ENCODE measurements at places on chromosomes 6 and 20. TPM values are rescaled to one million over a fixed set of nuclear protein-coding genes. Genes with fewer than 3 reads are reported as not detected.

The PSORS1C1 gene
- total RNA-seq: 7.7 TPM

The TFAP2C gene
- 13.2 TPM for total RNA-seq

DNA sequence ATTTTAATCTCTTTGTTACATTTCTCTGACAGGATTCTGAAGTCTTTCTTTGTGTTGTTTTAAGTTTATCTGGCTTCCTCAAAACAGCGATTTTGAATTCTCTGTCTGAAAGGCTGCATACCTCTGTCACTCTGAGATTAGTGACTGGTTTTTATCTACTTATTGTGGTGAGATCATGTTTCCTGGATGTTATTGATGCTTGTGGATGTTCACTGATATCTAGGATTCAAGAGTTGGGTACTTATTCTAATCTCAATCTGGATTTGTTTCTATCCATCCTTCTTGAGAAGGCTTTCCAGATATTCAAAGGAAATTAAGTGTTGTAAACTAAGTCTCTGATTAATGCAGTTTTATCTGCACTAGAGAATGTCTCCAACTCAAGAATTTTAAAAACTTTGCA is 1076.1 kb upstream of the ADGRB3 start:
- H3K4me1 ChIP-seq: no peaks in the 10 kb centered on the region
- no peaks in the 10 kb centered on the region for H3K36me3 ChIP-seq
- H3K27ac ChIP-seq: no peak overlapping the region
- H3K27me3 ChIP-seq: no peaks in the 10 kb centered on the region
- no peak overlapping the region for H3K4me3 ChIP-seq

DNA sequence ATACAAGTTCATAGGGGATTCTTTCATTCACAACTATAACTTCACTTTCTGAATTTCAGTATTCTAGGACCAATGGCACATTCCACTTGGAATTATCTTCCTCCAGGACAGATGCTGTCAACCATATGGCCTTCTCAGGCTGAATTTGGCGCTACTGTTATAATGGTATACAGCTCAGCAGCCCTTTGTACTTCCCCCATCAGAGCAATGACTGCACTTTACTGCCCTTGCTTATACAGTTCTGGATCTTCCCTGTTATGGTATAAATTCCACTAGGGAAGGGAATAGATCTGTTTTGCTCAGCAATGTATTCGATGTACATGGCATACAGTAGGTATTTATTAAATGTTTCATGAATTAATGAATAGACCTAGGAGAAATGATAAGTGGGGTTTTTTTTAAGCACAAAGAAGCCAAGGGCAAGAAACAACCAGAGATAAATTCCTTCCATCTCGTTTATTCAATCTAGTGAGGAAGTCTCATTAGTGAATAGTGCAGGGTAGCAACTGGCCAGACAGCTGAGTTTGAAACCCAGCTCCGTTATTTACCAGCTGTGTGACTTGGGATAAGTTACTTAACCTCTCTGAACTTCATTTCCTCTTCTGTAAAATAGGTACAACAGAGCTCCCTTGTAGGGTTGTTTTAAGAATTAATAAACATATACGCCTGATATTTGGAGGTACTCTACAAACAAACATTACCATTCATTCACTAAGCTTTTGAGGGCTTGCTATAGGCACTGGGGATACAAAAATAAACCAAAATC is 97.1 kb upstream of the PRDM1 start:
- H3K4me3 ChIP-seq: no peak overlapping the region
- peaks cover 27% of the 10 kb centered on the region for H3K4me1 ChIP-seq
- no peaks in the 10 kb centered on the region for H3K36me3 ChIP-seq
- no peaks in the 10 kb centered on the region for H3K27me3 ChIP-seq
- no peak overlapping the region for H3K27ac ChIP-seq

DNA sequence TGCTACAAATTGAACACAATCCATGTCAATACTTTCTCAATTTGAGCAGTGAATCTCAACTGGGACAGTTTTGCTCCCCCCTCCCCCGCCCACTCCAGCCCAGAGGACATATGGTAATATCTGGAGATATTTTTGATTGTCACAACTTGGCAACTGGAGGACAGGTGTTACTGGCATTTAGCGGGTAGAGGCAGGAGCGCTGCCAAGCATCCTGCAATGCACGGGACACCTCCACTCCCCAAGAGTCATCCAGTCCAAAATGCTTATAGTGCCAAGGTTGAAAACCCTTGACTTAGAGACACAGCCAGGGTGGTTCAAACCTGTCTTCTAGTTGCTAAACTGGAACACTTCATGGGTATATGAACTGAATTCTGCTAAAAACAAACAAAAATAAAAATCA is 26.9 kb upstream of the LRRC1 start:
- H3K27ac ChIP-seq: no peak overlapping the region
- H3K4me1 ChIP-seq: peaks cover 20% of the 10 kb centered on the region
- no peaks in the 10 kb centered on the region for H3K36me3 ChIP-seq
- no peak overlapping the region for H3K4me3 ChIP-seq
- H3K27me3 ChIP-seq: no peaks in the 10 kb centered on the region
- DNase-seq: no peak

The RNF182 gene
- total RNA-seq: not detected

GRCh38 chr20:57667388-57667787 is 42.4 kb downstream of the PMEPA1 start:
- no peak for DNase-seq
- H3K27ac ChIP-seq: no peak overlapping the region
- H3K36me3 ChIP-seq: no peaks in the 10 kb centered on the region
- H3K4me3 ChIP-seq: no peak overlapping the region
- no peaks in the 10 kb centered on the region for H3K4me1 ChIP-seq

GRCh38 chr20:3783068-3783489 is 1.8 kb upstream of the SPEF1 start:
- H3K36me3 ChIP-seq: peaks cover 21% of the 10 kb centered on the region
- peaks cover 41% of the 10 kb centered on the region for H3K4me1 ChIP-seq
- DNase-seq: no peak

The TRIM40 gene
- total RNA-seq: not detected

DNA sequence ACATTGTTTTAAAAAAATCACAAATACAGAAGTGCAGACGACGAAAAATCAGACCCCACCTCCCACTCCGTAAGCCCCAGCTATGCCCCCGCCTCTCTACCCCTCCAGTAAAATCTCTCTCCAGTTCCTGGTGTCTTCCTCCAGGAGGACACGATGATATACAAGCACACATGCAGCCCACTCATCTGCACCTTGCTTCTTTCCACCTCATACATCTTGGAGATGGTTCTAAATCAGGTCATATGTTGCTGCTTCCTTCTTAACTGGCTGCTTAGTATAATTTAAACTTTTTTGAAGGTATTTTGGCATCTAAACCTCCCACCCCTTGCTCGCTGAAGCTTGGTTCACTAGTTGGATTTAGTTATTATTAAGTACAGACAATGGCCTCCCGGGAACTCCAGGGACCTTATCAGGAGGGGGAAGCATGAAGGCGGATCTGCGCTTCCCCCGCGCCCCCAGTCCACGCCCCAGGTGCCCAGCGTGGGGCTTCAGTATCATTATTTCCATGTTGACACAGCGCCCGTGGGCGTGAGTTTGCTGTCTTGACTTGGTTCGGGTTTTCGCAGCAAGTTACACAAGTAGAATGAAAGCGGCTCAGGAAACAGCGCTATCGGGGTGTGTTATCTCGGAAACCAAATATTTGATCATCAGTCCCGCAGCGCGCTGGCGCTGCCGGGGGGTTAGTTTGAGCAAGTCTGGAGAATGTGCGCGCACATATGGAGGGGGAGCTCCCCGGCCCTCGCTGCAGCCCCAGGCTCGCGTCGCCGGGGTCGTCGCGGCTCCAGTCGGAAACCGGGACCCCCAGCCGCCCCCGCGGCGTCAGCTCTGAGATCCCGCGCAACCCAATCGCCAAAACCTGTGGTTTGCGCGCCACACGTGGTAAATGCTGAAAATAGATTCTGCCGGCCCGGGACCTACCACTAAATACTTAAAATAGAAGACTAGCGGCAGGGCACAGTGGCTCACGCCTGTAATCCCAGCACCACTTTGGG is 2.3 kb downstream of the BMP7 start:
- no peak overlapping the region for H3K27ac ChIP-seq
- no peaks in the 10 kb centered on the region for H3K36me3 ChIP-seq
- no peak for DNase-seq
- peaks cover 48% of the 10 kb centered on the region for H3K27me3 ChIP-seq

GRCh38 chr6:80165819-80166218 is 59.3 kb downstream of the BCKDHB start:
- no peak for DNase-seq
- no peak overlapping the region for H3K4me3 ChIP-seq
- H3K4me1 ChIP-seq: no peaks in the 10 kb centered on the region
- no peaks in the 10 kb centered on the region for H3K27me3 ChIP-seq
- H3K27ac ChIP-seq: no peak overlapping the region

GRCh38 chr6:105191351-105191750 is 11.5 kb upstream of the POPDC3 start:
- no peak overlapping the region for H3K27ac ChIP-seq
- H3K4me3 ChIP-seq: no peak overlapping the region
- peaks cover 10% of the 10 kb centered on the region for H3K4me1 ChIP-seq

GRCh38 chr6:69881322-69882151 is 15.2 kb downstream of the COL19A1 start:
- no peaks in the 10 kb centered on the region for H3K36me3 ChIP-seq
- peaks cover 63% of the 10 kb centered on the region for H3K27me3 ChIP-seq
- no peak overlapping the region for H3K27ac ChIP-seq
- no peak overlapping the region for H3K4me3 ChIP-seq
- no peaks in the 10 kb centered on the region for H3K4me1 ChIP-seq
- DNase-seq: no peak

GRCh38 chr6:144559865-144560593 is 274.9 kb downstream of the UTRN start:
- peaks cover 13% of the 10 kb centered on the region for H3K36me3 ChIP-seq
- DNase-seq: no peak
- no peaks in the 10 kb centered on the region for H3K4me1 ChIP-seq
- H3K27me3 ChIP-seq: no peaks in the 10 kb centered on the region

DNA sequence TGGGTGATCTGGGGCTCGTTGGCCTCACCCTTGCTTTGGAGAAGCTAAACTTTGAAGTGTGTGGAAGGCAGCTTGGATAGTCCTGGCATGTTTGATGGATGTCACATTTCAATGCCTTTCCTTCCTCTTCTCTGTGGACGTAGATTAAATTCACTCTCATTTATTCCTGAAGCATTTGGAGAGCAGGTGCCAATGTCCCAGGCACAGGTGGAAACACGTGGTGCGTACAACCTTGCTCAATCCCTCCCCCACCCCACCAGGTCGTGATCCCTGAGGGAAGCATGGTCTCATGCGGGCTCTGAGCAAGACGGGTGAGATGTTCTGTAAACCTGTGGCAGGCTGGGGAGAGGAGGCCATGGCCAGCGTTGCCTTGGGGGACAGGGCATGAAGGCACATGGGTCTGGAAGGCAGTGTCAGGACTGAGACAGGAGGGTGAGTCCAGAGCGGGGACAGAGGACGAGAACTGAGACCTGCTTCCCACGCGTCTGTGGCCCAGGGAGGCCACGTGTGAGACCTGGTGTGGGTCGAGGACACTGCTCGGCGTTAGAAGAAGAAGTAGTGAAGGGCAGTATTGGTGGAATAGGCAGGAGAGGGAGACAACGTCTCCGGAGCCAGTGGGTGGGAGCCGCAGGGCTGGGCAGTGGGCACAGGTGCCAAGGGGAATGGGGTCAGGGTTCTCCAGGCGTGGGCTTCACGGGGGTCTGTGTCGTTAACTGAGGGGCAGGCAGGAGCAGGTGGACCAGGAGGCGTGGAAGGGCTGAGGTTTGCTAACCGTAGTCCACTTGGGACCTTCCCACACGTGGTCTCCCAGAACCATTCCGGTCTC is 34.4 kb downstream of the SMOC2 start:
- H3K27me3 ChIP-seq: peaks cover 94% of the 10 kb centered on the region
- H3K27ac ChIP-seq: no peak overlapping the region
- no peak overlapping the region for H3K4me3 ChIP-seq
- no peaks in the 10 kb centered on the region for H3K36me3 ChIP-seq
- DNase-seq: no peak
- H3K4me1 ChIP-seq: no peaks in the 10 kb centered on the region

The CLIC5 gene
- not detected for total RNA-seq

The CALHM5 gene
- not detected for total RNA-seq

DNA sequence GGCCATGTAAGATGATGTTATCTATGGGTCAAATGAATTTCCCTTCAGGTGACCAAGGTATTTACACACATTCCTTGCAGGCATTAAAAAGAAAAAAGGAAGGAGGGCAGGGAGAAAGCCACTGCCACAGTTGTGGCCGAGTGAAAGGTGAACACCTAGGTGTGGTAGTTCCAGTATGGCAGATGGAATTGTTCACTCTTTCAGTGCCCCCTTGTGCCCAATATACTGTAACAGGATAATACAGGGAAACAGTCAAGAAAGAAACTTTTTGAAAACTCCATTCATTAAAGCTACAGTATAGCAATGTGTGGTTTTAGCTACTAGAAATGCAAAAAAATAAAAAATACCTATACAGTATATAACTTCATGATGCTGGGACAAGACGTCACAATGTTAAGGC is 52.1 kb downstream of the BMP2 start:
- peak; percentile 42 for DNase-seq
- H3K4me1 ChIP-seq: peaks cover 4% of the 10 kb centered on the region
- H3K36me3 ChIP-seq: peaks cover 5% of the 10 kb centered on the region
- H3K27ac ChIP-seq: no peak overlapping the region
- no peaks in the 10 kb centered on the region for H3K27me3 ChIP-seq
- no peak overlapping the region for H3K4me3 ChIP-seq

DNA sequence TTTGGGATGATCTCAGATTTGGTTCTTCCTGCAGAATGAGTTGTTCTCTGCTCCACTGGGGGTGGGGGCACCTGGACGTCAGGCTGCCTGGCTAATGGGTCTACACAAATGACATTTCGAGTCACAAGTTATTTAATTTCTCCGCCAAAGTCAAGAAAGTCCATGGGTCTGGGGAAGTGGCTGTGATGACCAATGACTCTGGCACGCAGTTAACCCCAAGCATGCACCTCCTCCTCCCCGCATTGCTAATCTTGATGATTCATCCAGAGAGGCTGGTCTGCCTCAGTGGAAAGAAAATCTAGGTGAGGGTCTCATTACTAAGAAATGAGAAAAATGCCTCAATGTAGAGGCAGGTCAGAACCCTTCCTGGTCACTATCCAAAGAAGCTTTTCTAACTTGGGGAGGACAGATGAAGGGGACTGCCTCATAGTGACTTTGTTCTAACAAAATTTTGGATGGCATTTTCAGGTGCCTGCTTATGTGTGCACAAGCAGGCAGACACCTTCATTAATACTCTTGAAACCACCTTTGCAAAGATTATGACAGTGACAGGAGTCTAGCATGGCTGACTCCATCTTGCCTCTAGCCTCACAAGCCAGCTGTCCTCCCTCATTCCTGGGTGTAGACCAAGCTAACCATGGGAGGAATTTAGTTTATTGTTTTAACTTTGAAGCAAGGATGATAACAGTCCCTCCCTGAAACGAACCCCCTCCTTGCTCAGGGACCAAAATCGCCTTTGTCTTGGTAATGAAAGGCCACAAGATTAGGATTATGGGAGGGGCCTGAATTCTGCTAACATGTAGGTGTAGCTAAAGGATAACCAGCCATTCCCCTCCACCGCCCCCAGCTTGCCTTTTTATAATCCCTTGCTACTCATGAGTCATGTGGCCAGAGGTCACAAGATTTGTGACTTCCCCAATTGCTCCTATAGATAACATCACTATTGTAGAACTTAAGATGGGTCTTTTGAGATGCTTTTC is 98.6 kb upstream of the MRPS10 start:
- peak overlapping the region; percentile 29 for H3K27ac ChIP-seq
- peaks cover 46% of the 10 kb centered on the region for H3K4me1 ChIP-seq
- peaks cover 17% of the 10 kb centered on the region for H3K36me3 ChIP-seq

- no peak overlapping the region for H3K27ac ChIP-seq
- H3K4me1 ChIP-seq: no peaks in the 10 kb centered on the region
- H3K27me3 ChIP-seq: no peaks in the 10 kb centered on the region
Observed at GRCh38 chr20:42635699-42636411, 553.9 kb downstream of the PTPRT start.

GRCh38 chr6:13710552-13711323 is 897 bp downstream of the RANBP9 start:
- no peaks in the 10 kb centered on the region for H3K27me3 ChIP-seq
- peak overlapping the region; percentile 78 for H3K27ac ChIP-seq
- peaks cover 23% of the 10 kb centered on the region for H3K4me1 ChIP-seq
- H3K4me3 ChIP-seq: peak overlapping the region; percentile 99

The PRL gene
- not detected for total RNA-seq

Measured in MCF 10A (cell line).